ENCODE measurements at places on chromosomes 13 and 19.

- DNase-seq, result no peak
These were observed 3.7 kb downstream of the FGF9 start for GRCh38 chr13:21674490-21675009.

DNA sequence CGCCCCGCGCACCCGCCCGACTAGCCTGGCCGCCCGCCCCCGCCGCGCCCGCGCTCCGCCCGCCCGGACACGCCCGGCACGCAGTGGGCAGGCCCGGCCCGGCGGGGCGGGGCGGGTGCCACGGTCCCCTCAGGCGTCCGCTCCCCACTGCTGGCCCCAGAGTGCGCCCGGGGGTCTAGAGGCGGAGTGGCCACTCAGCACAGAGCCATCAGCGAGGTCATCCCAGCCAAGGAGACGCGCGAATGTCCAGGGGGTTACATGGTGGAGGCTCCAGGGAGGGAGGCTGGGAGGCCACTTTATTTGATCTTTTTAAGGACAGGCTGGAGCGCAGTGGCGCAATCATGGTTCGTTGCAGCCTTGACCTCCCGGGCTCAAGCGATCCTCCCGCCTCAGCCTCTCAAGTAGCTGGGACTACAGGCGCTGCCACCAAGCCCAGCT is 236 bp upstream of the TINCR start:
- DNase-seq, result no peak

DNA sequence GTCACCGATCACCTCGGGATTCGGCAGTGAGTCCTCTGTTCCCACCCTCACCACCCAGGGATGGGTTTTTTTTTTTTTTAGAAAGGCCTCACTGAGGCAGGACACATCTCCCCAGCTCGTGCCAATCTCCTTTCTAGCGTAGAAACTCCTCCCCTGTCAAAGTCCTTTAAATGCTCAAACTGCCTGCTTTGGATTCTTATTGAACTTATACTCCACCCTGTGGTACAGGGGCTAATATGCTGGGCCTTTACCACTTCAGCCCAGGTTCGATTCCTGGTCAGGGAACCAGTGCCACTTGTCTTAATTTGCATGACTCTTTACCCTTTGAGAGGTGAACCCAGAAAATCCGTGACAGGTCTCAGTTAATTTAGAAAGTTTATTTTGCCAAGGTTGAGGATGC is 8.3 kb upstream of the ZNF14 start:
- no peak for DNase-seq

DNA sequence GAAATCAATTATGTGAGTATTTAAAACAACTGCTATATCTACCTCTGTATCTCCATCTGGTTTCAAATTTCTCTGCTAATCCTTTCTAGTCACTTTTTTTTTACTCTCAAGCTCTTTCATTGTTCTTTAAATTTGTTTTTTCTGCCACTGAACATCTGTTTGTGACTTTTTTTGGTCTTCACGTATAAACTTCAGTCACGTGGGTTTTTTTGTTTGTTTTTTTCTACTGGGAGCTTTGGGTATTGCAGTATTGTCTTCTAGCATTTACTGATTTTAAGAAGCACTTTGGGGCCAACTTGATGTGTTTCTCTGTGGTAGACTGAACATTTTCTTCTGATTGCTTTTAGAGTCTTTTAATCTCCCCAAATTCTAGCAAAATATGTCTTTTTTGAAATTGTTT is 262.6 kb upstream of the RXFP2 start:
- DNase-seq, result no peak

GRCh38 chr13:97810152-97810551 is 143.3 kb upstream of the IPO5 start:
- DNase-seq, result no peak

- no peak for DNase-seq
These were observed 726 bp upstream of the ZNF358 start for GRCh38 chr19:7515110-7515644.

DNA sequence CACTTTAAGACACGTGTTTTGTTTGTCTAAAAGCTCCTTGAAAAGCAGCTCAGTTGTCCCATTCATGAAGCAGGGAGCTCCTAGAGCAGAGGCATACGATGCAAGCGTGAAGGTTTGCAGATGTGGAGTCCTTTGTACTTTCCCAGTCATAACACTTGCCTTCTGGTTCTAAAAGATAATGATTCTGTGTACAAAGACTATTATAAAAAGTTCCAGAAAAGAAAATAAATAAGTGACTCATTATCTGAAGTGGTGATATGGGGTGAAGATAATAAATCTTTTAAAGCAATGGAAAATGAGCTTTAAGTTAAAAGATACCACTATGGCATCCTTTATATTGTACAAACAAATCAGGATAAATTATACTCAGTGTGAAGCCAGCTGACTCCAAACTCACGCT is 569.9 kb downstream of the MYO16 start:
- DNase-seq, result no peak

DNA sequence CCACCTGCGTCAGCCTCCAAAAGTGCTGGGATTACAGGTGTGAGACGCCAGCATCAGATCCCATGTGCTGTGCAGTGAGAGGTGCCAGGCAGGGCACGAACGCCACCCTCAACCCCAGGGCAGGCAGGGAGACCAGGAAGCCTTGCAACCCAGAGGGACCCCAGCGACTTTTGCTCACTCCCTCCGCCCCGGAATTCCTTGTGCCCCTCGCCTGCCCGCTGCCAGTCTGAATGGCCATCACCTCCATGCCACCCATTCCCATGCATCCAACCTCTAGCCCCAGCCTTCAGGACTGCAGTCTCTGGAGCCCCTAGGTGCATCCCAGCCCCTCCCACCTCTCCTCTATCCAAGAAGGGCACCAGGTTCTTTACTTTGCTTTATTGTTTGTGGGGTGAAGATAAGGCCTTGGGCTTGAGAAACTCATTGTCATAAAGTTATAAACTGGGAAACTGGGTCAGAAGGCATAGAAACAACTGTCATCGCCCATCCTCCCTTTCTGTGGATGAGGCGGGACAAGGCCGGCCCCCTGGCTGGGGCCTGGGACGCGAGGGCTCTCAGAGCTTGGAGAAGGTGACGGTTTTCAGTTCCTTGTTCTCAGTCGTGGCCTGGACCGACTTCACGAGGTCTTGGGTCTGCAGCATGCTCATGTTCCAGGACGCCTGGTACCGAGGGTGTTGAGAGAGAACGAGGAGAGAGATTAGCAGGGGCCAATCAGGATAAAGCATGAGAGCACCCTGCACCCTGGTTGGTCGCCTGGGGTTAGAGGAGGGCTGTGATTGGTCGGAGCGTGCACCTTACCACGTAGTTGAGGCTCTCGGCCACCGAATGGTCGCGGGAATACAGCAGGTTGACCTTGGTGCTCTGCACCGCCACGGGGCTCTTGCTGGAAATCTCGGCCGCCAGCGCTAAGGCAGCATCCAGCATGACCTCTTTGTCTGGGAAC is 2.6 kb upstream of the LGALS4 start:
- no peak for DNase-seq

GRCh38 chr13:49840266-49840665 is 47.8 kb upstream of the KPNA3 start:
- no peak for DNase-seq

- DNase-seq, result peak; percentile 23
These were observed 36.5 kb downstream of the B3GLCT start for GRCh38 chr13:31236211-31236786.

- DNase-seq, result no peak
These were observed 676 bp upstream of the ZNF574 start for GRCh38 chr19:42075364-42075615.

DNA sequence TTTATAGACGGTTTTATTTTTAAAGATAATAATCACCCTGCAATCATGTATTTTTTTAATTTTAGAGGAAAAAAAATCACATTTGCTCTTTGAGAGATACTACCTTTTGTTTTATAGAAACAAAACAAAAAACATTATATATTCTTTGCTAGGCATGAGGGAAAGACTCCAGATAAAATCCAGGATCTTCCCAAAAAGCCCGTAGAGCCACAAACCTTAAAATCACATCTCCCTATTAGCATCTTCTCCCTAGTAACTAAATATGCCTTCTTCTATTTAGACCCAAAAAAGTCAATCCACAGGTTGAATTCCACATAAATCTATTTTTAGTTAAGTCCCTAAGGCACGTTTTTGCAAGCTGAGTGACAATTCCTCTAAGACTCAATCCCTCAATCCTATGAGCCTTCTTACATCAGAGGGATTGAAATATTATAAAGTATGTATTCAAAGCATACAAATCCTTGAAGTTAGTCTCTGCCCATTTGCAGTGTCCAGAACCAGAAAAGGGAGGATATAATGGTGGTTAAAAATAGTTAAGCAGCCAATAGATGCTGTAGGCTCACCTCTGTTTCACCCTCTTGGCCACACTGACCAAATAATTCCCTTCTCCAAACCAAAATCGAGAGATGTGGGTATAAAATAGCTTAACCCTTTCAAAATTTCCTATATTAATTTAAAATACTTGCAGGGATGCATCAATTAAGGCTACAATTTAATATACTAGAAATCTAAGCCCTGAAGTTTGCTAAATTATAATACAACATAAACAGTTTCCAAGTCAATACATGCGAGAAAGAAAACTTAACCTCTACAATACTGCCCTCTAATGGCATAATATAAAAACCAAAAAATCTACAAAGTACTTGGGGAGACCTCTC is 64.0 kb downstream of the SERP2 start:
- peak; percentile 69 for DNase-seq

GRCh38 chr13:113803409-113804016 is 44.5 kb downstream of the TMEM255B start:
- no peak for DNase-seq

DNA sequence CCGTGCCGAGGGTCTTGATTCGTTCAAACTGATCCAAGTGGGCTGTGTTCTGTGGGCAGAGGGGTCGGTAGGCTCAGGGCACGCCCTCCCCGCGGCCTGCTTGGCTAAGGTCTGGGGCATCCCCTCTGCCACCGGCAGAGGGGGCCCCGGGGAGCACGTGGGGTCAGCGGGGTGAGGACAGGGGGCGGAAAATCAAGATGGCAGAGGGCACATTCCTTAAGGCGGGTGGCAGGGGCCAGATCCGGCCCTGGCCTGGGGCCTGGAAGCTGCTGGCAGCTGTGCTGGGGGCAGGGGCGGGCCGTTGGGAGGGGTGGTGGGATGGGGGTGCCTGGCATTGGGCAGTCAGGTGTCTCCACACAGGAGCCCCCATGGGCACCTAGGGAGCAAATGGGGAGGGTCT is 10.7 kb downstream of the PRKACA start:
- no peak for DNase-seq

DNA sequence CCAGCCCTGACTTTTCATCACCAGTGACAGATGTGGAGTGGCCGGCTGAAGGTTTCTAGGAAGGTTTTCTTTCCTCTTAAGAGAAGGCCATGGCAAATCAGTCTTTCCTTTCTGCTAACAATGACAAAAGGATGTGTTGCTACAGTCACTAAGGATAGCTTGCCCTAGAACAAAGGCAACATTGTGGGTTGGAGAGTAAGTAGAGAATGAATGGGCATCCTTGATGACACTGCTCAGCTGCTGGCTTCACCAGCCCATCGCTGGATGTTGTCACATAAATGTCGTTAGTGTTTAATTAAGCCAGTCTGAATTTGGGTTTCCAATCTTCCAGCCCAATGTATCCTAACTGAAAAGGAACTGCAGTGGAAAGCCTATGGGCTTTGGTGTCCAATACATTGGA is 168.4 kb downstream of the ZIC5 start:
- no peak for DNase-seq

GRCh38 chr13:99008577-99008976 is 30.7 kb upstream of the DOCK9 start:
- DNase-seq, result no peak

DNA sequence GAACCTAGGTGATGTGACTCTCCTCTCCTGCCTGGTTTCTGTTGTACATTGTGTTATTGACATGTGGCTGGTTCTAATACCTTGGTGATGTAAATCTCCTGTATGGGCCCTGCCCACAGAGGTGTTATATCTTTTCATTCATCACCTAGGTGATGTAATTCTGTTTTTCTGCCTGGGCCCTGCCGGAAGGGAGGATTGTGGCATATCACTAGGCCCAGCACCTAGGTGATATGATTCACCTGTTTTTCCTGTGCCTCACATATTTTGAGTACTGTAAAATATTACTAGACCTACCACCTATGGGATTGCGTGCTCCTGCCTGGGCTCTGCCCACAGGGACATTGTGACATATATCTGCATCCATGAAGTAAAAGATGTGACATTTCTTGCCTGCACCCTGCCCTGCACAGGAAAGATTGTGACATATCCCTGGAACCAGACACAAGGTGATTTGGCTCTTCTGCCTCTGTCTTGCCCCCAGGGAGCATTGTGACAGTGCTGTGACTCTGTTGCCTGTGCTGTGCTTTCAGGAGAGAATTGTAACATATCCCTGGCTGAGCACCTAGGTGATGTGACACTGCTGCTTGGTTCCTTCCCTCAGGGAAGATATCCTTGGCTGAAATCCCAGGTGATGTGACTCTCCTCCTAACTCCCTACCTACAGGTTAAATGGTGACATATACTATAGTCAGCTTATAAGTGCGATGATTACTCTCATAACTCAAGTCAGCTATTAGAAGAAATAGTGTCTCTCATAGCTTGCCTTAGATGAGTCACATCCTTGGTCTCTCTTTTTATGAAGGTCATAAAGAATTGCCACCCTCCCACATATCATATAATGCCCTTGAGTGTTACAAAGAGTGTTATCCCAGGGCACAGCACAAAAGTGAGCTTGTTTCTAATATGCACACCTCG is 13.3 kb upstream of the ZNF681 start:
- DNase-seq, result no peak

GRCh38 chr13:61415058-61415721 is 459 bp downstream of the PCDH20 start:
- no peak for DNase-seq

GRCh38 chr19:58561373-58562121 is 3.1 kb upstream of the UBE2M start:
- no peak for DNase-seq

GRCh38 chr13:35765366-35765765 is 288.9 kb upstream of the MAB21L1 start:
- no peak for DNase-seq

GRCh38 chr19:32368787-32369186 is 23.4 kb downstream of the ZNF507 start:
- no peak for DNase-seq

DNA sequence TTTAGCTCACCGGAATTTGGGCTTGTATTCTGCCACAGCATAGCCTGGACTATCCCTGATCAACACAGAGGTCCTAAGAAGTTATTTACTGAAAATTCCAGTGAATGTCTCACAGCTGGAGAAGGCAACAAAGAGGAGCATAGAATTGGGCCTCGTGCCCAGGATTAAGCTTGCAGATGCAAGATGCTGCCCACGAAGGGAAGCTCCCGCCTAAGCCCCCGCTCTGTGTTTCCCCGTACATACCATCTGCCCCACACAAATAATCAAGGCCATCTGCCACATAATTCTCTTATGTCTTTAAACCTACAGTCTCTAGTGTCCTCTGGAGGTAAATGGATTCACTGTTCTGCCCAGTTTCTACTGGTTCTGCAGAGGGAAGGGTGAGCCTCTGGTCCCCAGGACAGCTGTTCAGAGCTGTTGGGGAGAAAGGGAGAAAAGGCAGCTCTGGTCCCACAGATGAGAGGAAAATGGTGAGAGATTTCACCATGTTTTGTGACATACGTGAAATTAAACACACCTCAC is 7.4 kb upstream of the TPP2 start:
- DNase-seq, result no peak

GRCh38 chr13:25778808-25779305 is 273.0 kb downstream of the SHISA2 start:
- DNase-seq, result no peak

All from CD4-positive, alpha-beta T cell treated with Interleukin-2 at 100 ng/mL for 4 hours (primary cell).